ENCODE measurements at places on chromosomes 6 and 20.

DNA sequence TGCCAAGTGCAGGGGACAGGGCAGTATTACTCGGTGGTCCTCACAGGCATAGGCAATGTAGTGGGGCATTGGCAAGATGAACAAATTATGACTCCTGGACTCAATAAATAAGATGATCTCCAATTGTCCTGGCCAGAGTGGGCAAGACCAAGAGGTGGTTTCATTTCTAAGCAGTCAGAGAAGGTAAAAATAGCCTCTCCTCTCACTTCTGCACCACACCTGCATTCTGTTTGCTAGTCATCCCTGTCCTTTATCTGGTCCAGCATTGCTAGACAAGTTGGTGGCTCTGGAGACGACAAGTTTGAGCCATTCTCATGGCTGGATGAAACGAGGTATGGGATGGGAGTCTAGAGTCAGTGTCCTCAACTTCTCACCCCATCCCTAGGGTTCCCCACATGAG lies 83.0 kb downstream of the BANF2 start:
- DNase-seq, result no peak

DNA sequence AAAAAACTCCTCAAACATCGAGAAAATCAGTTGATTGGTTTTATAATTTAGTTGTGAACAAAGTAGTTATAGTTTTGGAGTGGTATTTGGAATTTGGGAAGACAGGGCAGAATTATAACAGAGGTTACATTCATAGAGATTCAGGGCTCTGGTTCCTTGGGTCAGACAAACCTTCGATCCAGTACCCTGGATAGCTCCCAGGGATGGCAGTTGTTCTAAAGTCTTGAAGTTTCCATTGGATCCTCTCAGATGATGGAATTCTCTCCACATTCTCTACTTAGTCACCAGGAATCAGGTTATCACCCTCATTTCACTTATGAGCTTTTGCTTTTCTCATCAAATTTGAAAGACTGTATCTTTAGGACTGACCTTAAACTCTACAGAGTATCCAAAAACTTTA lies 285.1 kb downstream of the CENPW start:
- no peak for DNase-seq

DNA sequence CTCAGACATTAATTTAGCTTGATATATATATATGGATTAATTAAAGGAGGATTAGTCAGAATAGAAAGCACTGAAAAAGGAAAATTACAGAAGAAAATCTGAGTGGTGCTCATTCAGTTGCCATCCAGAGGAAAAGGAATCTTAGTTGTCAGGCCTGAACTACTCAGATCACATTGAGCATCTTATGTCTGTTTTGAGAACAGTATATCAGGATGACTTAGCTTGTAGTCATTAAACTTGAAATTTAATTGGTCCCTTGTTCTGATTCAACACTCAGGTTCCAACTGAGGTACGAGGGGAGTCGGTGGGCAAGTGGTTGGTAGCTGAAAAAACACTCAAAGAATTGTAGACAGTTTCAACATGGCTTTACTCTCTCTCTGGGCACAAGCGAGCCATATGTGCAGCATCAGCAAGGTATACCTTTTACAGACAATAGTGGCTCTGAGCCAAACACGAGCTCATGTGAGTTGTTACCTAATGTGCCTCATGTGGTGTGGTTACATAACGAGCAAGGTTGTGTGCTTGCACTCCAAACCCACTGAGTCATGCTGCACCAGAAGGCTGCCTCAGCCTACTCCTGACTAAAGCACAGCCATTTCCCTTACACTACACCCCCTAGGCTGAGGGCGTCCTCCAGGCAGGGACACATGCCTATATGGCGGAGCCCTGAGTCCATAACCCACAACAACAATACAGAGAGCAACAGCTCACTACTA lies 73.0 kb upstream of the HMGN3 start:
- no peak for DNase-seq

DNA sequence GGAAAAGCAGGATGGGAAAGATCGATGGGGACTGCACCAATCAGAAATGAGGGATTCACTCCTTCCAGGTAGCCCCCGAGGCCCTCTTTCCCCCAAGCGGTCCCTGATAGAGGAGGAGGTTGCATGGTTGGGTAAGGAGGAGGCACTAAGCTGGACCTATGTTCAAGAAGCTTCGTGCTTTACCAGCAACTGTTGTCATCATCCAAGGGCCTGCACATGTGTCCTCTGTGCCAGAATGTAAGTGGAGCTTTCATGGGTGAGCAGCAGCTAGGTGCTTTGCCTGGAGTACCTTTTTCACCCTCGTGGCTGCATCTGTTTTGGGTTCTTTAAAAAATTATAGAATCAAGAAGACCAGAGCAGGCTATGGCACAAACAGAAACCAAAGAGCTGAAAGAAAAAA lies 54.0 kb downstream of the GMPR start:
- no peak for DNase-seq

- no peak for DNase-seq
Measured at GRCh38 chr6:80489911-80490635, 383.6 kb downstream of the BCKDHB start.

DNA sequence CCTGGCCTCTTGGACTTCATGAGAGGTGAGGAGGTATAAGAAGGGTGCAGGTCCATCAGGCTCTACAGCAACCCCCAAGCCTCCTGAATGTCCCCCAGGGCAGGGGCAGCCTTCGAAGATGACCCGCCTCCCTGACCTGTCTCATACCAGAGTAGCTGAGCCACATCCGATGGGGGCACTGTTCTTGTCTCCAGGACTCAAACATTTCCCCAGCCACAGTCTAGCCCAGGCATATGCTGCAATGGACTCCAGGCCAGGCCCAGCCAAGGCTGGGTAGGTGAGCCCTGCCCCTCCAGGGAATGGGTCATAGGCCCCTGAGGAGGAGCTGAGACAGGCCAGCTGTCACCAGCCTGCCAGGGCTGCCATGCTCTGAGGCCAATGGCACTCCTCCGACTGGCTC lies 65.3 kb downstream of the BANF2 start:
- DNase-seq, result no peak

GRCh38 chr20:58981628-58982364 lies 740 bp downstream of the NELFCD start:
- no peak for DNase-seq

DNA sequence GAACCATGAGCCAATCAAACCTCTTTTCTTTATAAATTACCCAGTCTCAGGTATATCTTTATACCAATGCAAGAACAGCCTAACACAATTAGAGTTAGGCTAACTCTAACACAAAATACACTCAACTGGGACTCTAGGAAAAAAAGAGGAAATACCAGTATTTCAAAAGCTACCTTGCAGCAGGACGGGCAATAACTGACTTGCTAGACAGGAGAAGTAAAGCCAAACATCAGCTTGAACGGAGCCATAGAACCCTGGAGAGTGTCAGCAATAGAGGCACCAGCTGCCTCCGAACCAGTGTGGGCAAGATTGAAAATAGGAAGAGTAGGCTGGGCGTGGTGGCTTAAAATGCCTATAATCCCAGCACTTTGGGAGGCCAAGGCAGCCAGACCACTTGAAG lies 162.0 kb upstream of the SOX4 start:
- no peak for DNase-seq

- peak; percentile 25 for DNase-seq
Measured at GRCh38 chr20:21706261-21707195, 1.1 kb downstream of the PAX1 start.

DNA sequence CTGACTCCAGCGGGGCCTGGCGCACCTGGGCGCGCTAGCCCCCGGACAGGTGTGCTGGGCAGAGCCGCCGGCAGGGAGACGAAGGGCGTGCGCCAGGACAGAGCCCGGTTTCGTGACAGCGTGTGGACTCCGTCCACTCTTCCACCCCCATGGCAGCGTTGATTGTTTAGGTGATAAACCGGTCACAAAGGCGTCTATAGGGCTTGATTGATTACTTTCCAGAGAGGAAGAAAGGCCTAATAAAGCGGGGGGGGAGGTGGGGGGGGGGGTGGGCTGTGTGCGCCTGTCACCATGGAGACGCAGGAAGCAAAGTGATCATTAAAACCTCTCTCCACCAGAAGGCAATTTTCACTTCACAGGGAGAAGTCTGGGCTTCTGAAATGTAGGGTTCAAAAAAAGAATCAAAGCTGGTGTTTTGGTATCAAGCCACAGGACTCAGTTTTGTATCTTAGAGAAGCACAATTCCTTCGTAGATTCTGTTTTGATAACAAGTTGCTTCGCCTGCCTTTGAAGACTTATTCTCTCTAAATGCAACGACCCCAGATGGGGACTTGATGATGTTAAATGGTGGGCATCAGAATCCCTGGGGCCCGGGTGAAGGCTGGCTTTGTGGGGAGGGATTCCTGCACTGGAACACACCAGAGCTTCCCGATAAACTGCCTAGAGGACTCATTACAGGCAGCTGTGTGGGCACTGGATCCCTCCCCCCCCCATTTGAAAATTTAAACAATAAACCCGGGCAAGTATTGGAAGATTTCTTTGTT lies 1.4 kb downstream of the PHACTR3 start:
- no peak for DNase-seq

GRCh38 chr20:4297127-4297826 lies 281.9 kb upstream of the RNF24 start:
- DNase-seq, result no peak

DNA sequence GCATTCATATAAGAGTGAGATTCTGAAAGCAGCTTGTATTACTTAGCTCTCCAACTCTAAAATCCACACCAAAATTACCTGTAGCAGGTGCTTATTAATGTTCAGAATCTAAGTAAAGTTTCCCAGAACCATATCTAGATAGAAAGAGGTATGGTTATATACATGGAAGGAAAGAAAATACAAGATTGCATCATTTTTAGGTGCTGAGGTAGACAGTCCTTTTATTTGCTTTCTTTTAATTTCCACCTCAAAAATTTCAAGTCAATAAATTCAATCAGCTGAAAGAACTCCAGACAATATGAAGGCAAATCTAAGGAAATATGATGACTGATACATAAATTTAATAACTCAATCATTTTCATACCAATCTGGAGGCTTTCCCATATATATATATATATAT lies 521.9 kb downstream of the PKHD1 start:
- DNase-seq, result no peak

DNA sequence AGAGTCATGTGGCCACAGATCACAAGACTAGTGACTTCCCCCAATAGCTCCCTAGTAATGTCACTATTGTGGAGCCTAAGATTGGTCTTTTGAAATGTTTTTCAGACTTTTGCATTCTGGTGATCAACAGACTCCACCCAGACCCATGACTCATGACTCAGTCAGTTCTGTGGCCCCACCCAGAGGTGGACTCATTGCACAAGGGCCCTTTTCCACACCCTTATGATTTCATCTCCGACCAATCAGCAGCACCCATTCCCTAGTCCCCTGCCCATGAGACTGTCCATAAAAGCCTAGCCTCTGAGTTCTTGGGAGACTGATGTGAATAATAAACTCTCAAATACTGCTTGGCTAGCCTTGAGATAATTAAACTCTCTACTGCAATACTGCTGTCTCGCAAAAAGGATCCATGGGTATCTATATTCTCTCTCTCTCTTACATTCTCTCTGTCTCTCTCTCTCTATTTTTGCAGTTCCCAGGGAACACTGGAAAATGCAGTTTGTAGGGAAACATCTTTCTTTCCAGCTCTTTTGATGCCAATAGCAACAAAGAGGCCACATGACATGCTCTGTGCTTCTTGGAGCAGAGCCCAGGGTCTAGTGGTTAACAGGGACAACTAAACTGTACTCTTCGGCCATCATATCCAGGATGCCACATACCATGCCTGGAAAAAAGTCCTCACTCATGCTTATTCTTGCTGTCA lies 71.3 kb upstream of the IYD start:
- no peak for DNase-seq

DNA sequence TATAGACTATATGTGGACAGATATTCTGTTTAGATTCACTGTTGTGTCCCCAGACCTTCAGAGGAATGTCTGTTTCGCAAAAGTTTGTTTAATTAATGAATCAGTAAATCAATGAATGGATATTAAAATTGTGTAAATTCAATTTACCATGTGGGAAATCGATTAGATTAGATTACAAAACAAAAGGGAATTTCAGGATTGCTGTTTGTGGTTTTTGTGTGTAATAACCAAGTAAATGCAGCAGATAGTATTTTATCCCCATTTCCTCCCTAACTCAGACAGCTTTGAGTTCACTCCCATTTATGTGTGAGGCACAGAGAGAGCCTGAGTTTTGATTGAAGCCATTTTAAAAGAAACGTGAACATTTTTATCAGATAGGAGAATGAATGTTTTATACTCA lies 214.8 kb downstream of the ADGB start:
- no peak for DNase-seq

GRCh38 chr20:46025376-46025783 lies 3.6 kb upstream of the SLC12A5 start:
- DNase-seq, result no peak

DNA sequence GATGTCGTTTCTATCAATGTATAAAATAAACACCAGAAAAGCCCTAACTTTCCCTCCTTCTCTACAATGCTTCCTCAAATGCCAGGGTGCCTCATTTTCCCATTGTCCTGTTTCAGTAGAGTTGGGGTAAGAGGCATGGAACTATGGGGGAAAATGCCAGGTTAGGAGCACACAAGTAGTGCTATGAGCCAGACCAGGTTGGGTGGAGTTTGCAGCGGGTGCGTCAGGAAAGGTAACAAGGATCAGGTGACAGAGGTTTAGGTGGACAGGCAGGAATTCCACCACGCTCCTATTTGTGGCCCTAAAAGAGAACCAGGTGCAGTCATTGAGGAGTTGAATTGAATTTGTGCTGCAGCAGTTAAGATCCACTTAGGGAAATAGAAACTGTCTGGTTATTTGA lies 36.5 kb downstream of the SYTL3 start:
- DNase-seq, result no peak

DNA sequence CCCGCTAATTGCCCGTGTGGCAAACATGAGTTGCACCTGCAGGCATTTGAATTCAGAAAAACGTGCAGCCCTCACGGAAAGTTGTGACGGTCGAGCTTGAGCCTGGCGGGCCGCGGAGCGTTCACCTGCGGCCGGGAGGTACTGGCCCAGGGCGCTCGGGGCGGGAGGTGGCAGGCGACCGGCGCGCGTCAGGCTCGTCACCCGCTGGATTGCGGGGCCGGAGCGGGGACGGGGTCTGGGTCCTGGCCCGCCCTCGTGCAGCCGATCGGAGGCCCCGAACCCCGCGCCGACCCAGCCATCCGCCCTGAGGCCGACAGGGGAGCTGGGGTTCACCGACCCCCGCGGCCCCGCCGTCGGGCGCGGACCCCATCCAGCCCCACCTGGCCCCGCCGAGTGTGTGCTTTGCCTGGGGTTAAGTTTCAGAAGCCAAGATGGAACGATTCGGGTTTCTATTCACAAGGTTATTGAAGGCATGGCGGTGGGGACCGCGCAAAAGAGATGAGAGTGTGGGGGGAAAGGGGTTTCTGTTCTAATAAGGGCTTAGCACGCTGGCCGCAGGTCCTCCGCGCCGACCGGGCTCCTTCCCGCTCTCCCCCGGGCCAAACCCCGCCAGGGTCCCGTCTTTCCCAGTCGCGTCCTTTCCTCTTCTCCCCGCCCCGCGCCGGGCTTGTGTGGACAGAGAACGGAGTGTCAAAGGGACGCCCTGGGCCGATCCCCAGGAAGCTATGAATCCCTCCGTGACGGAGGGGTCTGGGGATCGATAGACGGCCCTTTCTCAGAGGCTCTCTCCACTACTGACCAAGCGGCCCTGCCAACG lies 1.6 kb upstream of the HEY2 start:
- DNase-seq, result no peak

GRCh38 chr6:99016355-99016754 lies 68.6 kb upstream of the FBXL4 start:
- no peak for DNase-seq

Measured in T-helper 2 cell (primary cell).